A549 treated with ZK216348 at 1 μM for 4 hours (cell line): ENCODE measurements at places on chromosomes 2 and 18. TPM values are rescaled to one million over a fixed set of nuclear protein-coding genes. Genes with fewer than 3 reads are reported as not detected.

The MLPH gene
- 207 to 326 TPM (median 306 TPM) in 5 replicates for total RNA-seq

The PRR30 gene
- not detected in 5 replicates for total RNA-seq

The DPYSL5 gene
- total RNA-seq = 3.1 to 7.5 TPM (median 4.4 TPM) in 5 replicates

The DTNA gene
- total RNA-seq = 0.04 to 0.30 TPM (median 0.13 TPM) in 4 of 5 replicates, not detected in the other

The RUFY4 gene
- not detected in 5 replicates for total RNA-seq

The STARD6 gene
- total RNA-seq = not detected in 5 replicates

The DYNAP gene
- not detected in 5 replicates for total RNA-seq

The MREG gene
- total RNA-seq = 5.0 to 6.7 TPM (median 5.3 TPM) in 5 replicates
